ENCODE measurements at places on chromosomes 6 and 20.
A peak's percentile ranks its signal among the peaks of the same experiment; 100 is the strongest.

DNA sequence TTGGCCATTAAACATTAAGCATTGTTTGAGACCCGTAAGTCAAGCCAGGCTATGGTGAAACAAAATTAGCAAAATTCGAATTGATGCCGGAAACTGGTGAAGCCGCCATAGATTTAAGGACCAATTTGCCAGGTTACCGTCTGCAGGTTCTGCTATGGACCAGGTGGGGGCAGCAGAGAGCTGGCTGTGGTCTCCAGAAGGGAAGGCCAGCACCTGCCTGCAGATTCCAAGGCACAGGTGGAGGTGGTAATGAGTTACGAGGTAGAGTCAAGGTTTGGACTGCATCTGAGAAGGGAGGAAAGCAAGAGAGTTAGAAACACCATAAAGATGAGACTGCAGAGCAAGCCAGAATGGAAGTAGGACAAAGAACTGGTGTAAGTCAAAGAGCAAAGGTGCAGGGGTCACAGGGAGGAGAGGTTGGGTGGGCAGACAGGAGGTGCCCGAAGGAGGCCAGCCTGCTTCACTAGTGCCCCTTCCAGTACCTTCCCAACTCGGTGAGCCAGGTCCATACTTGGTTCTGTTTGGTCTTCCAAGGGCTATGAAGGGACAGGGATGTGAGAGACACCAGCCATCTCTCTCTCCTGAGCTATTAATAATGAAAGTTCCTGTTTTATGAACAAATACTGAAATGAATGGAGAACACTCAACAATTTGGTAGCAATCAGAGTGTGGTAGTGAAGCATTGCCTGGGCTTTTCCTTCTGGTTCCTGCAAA is 131.6 kb upstream of the ESR1 start:
- no peak for DNase-seq

DNA sequence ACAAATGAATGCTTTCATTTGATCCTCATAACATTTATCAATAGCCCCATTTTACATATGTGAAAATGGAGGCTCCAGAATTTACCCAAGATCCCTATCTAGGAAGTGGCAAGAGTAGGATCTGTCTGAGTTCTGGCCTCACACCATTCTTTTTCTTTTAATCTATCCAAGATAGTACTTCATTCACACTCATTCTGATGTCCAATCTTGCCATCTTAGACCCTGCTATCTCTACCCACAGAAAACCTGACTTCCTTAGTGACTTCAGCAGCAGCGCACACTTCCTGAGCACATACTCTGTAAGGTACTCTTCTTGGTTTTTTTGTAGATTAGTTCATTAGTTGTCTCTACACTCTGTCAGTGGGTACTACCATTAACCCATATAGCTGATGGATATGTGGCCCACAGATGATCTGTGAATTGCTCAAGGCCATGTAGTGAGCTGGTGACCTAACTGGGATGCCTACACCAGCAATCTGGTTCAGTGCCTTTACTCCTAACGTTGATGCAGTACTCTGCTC is 36.3 kb downstream of the COX4I2 start:
- DNase-seq, result no peak

GRCh38 chr6:148768646-148769270 is 21.9 kb downstream of the UST start:
- DNase-seq, result no peak

DNA sequence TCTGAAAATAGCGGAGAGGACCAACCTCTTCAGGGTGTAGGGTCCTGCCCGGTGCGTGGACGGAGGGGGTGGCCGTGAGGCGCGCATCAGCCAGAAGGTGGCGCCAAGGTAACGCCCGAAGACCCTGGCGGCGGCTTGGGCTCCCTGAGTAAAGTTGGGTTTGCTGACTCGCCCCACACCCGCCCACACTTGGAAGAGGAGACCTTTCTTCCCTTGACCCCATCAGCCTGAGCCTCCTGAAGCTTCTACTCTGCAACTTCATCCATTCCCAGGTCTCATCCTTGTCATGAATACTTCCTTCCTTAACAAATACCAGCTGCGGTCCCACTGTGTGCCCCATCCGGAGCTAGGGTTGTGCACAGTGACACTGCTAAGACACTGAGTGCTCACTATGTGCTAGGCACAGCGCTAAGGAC is 14.6 kb downstream of the CD40 start:
- DNase-seq, result no peak

GRCh38 chr20:62063981-62064769 is 1.5 kb downstream of the TAF4 start:
- DNase-seq, result no peak

DNA sequence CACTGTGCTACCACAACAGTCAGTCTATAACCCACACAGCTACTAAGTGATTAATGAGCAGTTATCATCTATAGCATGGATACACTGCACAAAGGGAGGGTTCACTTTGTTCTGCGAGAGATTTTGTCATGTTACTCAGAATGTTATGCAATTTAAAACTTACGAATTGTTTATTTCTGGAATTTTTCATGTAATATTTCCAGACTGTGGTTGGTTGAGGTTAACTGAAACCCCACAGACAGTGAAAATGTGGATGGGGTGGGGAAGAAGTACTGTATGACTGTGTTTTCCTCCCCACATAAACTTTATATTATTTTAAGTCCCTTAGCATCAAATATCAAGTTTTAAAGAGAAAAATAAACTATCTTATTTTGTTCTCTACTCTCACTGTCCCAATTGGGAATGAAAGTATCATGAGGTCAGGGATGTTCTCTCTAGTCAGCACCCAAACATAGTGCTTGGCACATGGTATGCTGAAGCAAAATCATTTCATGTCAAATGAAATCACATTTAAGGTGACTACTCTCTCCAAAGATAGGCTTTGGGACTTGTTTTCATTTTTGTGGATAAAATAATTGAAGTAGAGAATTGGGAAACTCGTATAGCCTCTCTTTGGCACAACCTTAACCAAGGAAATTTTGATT is 25.4 kb downstream of the DOP1A start:
- DNase-seq, result no peak

DNA sequence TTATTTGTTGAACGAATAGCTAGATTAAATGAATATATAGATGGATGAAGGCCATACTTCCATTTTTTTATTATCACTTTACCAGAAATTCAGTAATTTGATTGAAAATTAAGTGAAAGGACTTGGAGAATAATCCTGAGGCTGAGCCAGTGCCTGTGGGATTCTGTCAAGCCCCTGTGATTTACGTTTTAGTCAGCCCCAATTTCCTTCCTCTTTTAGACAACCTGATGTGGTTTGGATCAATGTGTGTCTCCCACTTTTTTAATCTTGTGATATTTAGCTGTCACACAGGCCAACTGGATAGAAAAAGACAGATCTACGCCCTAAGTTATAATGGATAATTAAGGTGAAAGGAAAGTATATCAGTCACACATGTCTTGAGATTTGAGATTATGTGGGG is 188.8 kb downstream of the EDN1 start:
- no peak for DNase-seq

DNA sequence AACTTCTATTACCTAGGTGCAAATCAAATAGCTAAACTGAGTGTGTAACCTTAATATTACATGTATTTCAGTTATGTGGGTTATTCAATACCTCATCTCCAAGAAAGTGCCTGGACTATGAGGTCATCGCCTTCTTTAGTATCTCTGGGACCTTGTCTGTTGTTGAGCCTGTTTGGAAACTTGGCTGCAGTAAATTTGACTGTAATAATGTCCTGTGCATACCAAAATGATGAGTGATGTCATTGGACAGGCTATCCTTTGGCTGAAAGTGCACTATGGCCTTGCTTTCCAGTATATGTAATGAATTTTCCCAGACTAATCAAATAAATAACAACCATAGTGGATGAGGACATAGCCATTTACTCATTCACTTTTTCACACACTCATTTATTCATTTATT is 455.1 kb downstream of the ADGRB3 start:
- DNase-seq, result no peak

DNA sequence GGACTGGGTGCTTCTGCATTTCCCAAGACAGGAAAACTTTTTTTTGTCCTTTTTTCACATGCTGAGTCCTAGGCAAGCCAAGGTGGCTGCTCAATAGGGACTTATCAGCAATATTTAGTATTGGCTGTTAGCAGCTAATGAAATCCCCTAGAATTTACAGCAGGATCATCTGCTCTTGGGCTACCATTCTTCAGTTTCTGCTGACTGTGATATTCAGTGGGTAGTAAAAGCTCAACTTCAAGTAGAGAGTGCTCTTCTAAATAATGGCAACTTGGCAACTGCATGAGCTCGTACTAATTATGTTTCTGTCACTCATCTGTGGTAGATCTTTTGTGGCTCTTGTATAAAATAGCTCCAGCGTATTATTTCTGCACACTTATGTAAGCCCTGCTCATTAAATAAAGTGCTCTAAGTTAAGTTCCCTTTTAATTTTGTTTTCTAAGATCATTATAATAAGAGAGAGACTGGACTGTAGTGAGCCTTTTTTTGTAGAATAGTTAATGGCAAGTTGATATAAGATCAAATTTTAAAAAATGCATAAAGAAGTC is 110.3 kb downstream of the SLC35F1 start:
- DNase-seq, result no peak

DNA sequence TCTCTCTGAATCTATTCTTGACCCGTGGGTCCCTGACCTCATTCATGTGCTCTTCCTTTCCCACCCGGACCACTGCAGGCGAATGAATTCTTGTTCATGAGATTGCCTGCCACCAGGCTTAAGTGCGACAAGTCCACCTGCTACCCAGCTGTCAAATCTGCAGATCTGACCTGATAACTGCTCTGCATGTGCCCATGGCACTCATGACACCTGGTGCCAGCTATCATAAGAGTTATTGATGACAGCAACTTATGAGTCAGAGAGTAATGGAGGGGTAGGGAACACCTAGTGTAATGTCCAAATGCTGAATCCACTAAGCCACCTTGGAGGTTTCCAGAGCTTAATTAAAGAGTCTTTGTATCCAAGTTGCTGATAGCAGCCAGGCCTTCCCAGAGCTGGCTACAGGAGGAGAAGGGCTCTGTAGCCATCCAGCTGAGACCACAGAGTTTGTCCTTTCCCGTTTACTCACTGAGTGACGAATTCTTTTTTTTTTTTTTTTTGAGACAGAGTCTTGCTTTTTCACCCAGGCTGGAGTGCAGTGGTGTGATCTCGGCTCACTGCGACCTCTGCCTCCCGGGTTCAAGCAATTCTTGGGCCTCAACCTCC is 17.4 kb downstream of the SHLD1 start:
- DNase-seq, result no peak

GRCh38 chr6:112049026-112049799 is 4.7 kb upstream of the CCN6 start:
- DNase-seq, result no peak

GRCh38 chr20:49166534-49167449 is 21.3 kb downstream of the STAU1 start:
- peak; percentile 71 for DNase-seq

DNA sequence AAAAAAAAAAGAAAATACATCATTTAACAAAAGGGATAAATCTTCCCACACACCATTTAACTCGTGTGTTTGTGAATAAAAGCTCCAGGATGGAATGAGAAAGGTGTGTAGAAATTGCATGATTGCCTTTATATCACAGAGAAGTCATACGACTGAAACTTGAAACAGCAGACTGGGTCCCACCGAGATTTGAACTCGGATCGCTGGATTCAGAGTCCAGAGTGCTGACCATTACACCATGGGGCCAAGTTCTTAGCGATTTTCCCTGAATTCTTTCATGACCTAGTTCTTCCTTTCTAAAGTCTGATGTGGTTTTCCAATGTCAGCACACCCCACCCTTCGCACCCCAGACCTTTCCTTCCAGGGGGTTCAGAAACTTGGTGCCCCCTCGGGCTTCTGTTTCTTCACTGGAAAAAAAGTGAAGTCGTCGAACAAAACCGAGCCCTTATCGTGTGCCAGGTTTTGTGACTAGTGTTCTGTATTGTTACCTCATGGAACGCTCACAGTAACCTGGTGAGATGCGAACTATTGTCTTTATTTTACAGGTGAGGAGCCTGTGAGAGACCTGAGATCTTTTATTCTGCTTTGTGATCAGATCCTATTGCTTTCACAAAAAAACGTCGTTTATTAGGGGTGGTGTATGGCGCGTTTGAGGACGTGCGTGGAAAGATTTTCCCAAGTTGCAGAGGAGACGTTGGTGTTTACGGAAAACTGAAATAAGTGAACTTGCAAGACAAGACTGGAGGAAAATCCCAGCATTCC is 120.8 kb downstream of the OR2B2 start:
- no peak for DNase-seq

- DNase-seq, result no peak
Measured at GRCh38 chr6:81762132-81762531, 9.7 kb upstream of the TENT5A start.

DNA sequence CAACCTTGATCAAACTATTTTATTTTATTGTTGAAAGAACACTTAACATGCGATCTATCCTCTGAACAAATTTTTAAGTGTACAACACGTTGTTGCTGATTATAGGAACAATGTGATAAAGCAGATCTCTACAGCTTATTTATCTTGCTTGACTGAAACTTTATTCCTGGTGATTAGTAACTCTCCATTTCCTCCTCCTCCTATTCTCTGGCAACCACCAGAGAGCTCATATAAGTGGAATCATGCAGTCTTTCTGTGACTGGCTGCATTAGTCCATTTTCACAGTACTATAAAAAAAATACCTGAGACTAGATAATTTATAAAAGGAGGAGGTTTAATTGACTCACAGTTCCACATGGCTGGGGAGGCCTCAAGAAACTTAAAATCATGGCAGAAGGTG is 218.1 kb downstream of the LRFN2 start:
- DNase-seq, result no peak

DNA sequence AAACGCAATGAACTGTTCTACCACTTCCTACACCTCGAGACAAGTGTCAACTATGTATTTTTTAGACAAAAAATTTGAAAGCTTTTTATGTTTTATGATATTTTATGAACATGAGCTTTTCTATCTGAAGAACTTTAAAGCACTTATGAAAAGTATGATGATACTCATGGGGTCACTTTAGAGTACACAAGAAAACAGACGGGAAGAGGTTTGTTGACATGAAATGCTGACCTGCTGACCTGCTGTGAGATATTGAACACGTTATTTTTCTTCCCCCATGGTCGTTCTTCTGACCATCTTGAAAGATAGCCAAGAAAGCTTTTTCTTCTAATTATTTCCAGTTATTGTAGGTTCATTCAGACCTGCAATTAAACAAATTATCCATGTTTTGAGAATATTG is 63.1 kb downstream of the PLEKHG1 start:
- no peak for DNase-seq

DNA sequence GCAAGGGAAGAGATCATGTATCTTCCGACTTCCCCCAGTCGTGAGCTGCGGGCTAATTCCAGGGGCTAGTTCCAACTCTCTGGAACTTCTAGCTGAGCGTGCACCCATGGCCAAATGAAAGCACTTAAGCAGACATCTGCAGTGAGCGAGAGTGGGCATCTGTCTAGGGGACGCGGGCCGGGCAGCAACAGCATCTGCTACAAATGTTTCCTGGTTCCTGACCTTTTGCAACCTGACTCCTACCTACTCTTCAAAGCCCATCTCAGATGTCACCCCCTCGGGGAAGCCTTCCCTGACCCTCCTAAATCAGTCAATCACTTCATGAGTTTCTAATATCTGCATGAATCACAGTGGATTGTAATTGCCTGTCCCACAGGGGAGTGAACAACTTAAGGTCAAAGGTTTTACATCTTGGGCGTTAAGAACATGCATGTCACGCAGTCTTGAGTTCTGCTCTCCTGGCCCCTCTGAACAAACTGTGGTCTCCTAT is 141.9 kb downstream of the CEBPB start:
- no peak for DNase-seq
